ENCODE measurements at places on chromosomes 7 and 10.

GRCh38 chr7:135466442-135467206, 43.3 kb downstream of the CNOT4 start:
- DNase-seq: no peak

GRCh38 chr10:100339236-100339635, 7.8 kb upstream of the SCD start:
- DNase-seq: no peak

GRCh38 chr10:121734589-121735045, 136.4 kb upstream of the FGFR2 start:
- DNase-seq: no peak

DNA sequence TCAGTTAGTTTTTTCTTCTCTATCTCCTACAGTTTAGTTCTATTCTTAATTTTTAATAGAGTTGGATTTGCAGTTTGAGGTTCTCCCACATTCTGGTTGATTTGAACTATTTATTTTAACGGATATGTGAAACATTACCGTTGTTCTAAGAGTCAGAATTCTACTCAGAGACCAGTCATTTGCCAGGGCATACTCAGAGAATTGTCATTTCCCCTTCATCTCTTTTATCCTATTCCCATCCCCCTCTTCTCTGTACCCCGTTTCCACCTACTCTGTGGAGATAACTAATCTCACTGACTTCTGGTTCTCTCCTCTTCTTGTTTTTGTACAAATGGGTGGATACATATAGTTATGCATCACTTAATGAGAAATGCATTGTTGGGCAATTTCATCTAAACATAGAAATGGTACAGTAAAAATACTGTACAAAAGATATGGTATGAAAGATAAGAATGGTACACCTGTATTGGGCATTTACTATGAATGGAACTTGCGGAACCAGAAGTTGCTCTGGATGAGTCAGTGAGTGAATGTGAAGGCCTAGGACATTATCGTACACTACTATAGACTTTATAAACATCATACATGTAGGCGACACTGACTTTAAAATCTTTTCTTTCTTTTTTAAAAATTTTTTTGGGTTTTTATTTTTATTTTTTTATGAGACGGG, 53.1 kb downstream of the INPP5F start:
- DNase-seq: no peak

DNA sequence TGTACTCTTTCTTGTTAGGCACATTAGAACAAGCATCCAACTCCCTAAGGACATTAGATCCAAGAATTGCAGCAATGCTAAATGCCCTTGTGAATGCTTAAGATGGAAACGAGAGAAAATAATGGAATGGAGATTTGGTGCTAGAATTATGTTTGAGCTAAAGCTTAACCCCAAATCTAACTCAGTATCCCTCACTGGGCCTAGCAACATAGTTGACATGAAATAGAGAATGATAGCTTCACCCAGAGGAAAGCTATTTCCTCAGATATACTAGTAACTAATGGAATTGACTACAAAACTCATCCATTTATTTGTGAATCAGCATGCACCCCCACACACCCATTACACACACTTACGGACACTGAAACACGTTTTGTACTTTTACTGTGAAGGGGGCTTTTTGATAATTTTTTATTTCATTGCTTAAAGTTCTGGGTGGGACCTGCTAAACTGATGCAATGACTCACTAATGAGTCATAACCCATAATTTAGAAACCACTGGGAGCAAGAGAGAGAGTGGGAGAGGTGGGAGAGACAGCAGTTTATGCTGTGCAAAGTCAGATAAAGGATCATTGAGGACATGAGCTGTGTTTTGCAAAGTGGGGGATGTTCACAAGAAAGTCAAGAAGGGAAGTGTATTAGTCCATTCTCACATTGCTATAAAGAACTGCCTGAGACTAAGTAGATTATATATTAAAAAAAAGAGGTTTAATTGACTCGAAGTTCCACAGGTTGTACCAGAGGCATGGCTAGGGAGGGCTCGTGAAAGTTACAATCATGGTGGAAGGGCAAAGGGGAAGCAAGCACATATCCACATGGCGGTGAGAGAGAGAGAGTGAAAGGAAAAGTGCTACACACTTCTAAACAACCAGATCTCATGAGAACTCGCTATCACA, 382.7 kb downstream of the SFMBT2 start:
- no peak for DNase-seq

DNA sequence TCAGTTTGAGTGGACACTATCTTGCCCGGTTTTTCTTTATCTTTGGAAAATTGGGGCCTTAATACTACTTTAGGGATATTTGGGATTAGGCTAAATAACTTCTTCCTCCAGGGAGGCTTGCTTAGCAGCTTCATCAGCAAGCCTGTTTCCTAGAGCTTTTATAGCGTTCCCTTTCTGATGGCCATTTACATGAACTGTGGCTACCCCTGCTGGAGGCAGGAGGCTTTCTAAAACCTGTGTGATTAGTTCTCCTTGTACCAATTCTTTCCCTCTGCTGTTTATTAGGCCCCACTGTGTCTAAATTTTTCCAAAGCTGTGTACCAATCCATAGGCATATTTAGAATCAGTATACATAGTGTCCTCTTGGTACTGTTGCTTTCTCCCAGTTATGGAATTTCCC, 61.7 kb upstream of the CNTNAP2 start:
- no peak for DNase-seq

DNA sequence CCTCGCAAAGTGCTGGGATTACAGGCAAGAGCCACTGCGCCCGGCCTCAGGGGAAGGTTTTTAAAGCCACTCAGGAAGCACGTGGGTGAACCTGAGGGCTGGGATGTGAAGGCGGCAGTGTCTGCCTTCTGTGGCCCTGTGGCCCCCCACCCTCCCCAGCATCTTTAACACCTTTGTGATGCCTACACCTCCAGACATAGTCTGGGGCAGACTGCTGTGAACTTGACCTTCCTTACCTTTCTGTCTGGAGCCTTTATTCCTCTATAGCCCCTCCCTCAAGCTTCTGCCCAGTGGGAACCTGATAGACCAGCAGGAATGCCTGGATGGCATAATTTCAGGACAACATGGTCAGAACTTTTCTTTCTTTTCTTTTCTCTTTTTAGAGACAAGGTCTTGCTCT, 550.2 kb downstream of the GALNT17 start:
- DNase-seq: no peak

GRCh38 chr7:80165177-80165576, 30.5 kb downstream of the GNAI1 start:
- DNase-seq: no peak

DNA sequence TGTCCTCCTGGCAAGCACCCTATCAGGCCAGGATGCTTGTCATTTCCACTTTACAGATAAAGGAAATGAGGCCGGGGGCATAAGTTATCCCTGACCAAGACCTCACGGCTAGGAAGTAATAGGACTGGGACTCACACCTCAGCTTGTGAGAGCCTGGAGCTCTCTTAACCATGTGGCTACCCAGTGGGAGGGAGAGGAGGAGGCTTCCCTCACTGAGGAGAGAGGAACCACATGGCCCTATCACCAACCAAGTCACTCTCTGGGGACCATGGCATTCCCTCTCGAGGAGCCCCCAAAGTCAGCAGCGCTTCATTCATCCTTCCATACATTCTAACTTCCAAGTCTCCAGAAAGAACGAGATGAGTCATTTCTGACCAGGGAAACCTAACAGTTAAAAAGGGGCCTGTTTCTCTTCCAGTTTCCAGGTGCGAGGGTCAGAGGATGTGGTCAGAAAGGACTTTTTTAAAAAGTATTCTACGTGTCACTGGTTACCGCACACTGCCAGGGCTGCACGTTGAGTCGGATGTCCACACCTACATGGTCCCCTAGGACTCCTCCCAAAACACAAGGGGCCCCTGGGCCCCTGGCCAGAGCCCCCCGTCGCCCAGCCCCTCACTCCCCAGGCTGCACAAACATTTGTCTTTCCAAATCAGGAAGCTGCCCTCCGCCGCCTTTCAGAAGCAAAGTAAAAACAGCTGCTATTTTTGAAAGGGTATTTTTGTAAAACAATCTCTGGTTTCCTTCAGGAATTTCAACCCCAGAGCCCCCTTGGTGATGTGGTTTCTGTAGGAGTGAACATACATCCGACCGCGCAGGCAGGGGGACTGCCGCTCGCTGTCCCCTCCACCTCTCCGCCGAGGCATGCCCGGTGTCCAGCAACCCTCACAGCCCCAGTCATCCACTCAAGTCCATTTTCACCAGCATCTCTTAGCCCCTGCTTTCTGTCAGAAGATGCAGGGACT, 128.2 kb upstream of the CHST15 start:
- no peak for DNase-seq

DNA sequence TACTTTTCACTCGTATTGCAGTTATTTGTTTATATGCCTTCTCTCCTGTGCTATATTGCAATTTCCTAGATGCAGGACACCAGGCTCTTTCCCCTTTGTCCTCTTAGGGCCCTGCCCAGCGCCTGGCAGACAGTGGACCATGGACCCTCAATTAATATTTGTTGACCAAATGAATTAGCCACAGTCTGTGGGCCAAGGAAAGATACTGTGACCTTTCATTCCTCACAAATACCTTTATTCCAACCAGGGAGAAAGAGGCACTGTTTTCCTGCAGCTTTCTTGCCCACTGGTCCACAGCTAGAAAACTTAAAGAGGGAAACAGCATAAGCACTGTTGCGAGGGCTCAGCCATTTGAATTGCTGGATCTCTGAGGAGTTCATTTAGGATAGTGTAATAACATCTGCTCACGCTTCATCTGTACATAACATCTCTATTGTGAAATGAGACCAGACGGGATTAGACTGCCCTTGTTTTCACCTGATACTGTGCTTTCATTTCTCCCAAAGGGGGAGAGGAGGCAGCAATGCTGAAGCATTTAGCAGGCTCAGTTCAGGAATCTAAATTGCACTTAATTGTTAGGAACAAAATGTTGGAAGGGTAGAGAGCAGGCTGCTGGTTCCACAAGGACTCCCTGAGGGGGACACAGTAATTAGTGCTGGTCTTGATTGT, 46.7 kb downstream of the TNS3 start:
- no peak for DNase-seq

DNA sequence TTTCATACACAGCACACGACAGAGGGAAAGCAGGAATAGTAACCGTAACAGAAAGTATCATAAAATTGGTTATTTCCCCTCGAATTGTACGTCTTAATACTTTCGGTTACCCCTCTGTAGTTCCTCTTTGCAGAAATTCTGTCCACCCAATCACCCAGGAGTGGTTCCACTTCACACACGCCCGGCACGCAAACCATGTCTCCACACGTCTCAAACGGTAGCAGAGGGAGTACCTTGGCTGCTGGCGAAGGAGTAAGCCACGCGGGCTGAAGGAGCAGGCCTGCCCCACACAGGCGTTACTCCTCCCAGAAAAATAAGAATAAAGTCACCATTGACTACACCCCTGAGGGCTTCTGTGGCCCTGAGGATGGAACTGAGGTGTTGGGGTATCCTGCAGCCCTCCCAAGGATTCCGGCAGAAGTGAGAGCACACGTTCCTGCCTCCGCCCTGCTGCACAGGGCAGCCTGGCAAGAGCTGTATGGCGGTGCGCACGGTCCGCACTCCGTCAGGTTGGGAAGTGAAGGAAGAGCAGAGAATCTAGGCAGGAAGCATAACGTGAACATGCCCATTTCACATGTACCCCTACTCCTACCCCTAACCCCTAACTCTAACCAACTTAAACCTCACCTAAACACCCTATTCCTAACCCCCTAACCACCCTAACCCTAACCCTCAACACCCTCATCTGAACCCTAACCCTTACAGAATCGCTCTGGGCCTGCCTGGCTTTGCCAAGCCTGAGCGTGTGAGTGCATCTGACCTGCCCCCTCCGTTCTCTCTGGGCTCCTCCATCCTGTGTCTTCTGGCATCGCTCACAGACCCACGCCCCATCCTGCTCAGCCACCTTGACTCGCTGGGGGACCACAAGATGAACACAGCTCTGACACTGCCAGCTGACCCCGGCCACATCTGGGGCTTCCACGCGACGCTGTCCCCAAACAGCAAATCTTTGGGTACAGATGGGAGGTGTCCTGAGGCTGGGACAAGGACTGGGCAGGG, 18.2 kb downstream of the GPR146 start:
- DNase-seq: no peak

- no peak for DNase-seq
Measured at GRCh38 chr7:134702366-134703240, 56.0 kb downstream of the BPGM start.

GRCh38 chr10:127942811-127943210, 35.9 kb downstream of the PTPRE start:
- DNase-seq: no peak

DNA sequence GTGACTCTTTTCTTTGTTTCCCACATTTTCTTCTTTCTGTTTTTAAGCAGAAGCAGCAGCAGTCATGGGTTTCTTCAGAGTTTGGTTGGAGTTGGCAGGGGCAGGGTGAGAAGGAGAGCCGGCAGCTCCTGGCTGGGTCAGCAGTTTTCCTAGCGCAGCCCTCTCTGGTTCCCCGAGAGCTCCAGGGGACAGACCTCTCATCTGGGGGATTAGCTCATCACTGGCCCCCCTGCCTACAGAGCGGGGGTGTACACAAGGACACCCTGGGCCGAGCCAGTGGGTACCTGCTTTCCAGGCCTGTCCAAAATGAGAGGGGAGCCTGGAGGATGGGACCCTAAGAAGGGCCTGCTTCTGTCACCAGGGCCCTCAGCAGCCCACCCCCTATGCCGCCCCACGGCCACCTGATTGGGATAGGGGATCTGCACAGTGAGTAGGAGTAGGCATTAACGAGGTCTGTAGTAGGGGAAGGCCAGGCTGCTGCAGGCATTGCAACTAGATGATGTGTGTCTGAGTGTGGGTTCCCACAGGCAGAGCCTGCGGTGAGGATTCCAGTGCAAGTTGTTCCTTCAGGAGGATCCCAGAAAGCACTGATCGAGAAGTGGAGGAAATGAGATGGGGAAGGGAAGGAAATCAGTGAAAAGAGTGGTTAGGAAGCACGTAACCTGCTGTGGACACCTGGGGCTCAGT, 122.9 kb upstream of the PPIF start:
- DNase-seq: no peak

- DNase-seq: no peak
Measured at GRCh38 chr7:45211066-45211465, 53.5 kb downstream of the RAMP3 start.

GRCh38 chr7:73515178-73515577, 6.9 kb downstream of the BAZ1B start:
- DNase-seq: no peak

Measured in NCI-H1105 (cell line).